ENCODE measurements at places on chromosomes 7 and 10.

DNA sequence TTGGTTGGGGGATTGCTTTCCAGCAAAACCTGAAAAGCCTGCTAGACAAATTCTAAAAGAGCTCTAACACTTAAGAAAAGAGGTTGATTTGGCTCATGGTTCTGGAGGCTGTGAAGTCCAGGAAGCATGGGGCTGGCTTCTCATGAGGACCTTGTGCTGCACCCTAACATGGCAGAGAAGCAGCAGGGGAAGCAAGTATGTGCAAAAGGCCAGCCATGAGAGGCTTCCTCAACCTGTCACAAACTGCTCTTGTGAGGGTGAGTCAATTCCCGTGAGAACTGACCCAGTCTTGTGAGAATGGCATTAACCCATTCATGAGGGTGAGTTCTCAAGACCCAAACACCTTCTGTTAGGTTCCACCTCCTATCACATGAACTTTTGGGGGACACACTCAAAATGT lies 54.3 kb upstream of the IGFBP3 start:
- DNase-seq: no peak

DNA sequence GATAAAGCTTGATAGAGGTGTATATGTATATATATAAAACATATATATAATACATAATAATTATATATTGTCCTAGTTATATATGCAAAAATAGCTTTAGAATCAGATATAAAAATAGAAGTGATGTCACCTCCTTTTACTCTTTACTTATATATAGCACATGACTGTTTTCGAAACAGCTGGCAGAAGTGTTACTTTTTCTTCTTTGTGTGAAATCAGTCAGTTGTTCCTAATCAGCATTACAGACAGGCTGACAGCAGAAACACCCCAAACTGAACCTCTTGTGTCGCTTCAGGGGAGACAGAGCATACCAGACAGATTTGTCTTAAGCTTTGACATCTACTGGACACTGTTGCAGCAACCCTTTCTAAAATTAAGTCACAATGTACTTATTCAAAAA lies 684.9 kb upstream of the CELF2 start:
- no peak for DNase-seq

DNA sequence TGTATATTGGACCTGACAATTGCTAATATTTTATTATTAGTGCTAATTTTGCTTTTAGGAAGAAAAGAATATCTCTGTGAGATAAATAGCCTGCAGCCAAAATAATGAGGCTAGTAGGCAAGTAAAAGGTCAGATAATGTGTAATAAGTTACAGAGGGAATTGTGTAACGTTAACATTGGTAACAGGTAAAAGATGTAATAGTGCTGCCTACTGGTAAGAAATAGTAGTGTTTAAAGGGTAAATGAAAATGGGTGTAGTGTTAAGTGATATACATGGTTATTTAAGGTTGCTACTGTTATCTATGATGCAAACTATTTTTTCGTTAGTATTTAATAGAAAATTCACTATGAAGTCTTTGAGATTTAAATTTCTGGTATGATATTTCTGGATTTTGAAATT lies 9.2 kb upstream of the FOXP2 start:
- DNase-seq: no peak

GRCh38 chr7:30937416-30937815 lies 25.8 kb downstream of the AQP1 start:
- no peak for DNase-seq

DNA sequence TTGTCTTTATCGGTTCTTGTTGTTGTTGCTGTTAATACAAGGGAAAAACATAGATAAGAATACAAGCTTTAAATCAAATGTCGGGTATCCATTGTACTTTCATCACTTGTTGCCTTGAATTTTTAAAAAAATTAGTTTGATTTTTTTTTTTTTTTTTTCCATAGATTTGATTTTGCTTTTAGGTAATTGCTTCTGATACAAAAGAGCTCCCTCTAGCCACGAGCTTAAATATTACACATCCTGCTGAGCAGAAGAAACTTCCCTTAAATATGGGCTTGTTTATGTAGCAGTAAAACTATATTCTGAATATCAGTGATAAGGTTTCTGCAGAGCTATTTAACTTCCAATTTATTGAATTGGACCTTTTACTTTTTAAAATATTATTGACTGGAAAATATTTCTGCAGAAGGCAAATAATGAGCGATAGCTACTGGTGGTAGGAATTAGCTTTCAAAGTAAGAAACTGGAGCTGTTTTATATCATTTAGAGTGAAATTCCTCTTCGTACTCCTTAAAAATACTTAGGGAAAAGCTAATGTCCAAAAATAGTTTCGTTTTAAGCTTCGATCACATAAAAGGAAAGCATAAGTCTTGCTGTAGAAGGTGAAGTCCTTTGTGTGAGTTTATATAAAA lies 216.9 kb downstream of the POLR1F start:
- no peak for DNase-seq

- no peak for DNase-seq
These were observed 8.7 kb downstream of the SLC18A2 start for GRCh38 chr10:117249493-117250093.
